ENCODE measurements at places on chromosomes 4 and X. TPM values are rescaled to one million over a fixed set of nuclear protein-coding genes. Genes with fewer than 3 reads are reported as not detected.

HADH gene
- total RNA-seq = 30.9 TPM

NIPAL1 gene
- 8.1 TPM for total RNA-seq

MAGEA2 gene
- not detected for total RNA-seq

DNA sequence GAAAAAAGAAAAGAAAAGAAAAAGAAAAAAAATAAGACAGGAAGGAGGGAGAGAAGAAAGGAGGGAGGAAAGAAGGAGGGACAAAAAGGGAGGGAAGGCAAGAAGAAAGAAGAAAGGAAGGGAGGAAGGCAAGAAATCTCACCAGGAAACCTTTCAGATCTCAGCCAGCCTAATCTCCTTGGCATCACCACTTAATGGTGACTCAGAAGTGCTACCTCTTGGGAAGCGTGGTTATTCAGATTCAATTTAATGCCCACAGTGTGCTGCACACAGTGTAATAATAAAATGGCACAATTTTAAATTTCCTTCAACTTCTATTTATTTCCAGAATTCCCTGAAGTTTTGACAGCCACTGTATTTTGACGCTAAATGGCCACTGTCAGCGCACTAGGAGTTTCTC lies 50.3 kb downstream of the DKK2 start:
- no peaks in the 10 kb centered on the region for H3K36me3 ChIP-seq
- H3K27ac ChIP-seq = no peak overlapping the region
- no peak overlapping the region for H3K4me3 ChIP-seq
- H3K27me3 ChIP-seq = no peaks in the 10 kb centered on the region

- H3K27me3 ChIP-seq = no peaks in the 10 kb centered on the region
- no peaks in the 10 kb centered on the region for H3K36me3 ChIP-seq
- H3K4me1 ChIP-seq = no peaks in the 10 kb centered on the region
- no peak within 1 kb of the TSS for H3K27ac ChIP-seq
- no peak for DNase-seq
- H3K4me3 ChIP-seq = no peak within 1 kb of the TSS
Observed at GRCh38 chrX:78658845-78659744, at the start of gene RTL3. RTL3 (minus strand) TSS chrX:78659328; CDS start chrX:78658420, 908 bp downstream.
